ENCODE measurements at places on chromosomes 13 and 19.

GRCh38 chr13:42581427-42581826 is 7.5 kb downstream of the TNFSF11 start:
- DNase-seq, result no peak

DNA sequence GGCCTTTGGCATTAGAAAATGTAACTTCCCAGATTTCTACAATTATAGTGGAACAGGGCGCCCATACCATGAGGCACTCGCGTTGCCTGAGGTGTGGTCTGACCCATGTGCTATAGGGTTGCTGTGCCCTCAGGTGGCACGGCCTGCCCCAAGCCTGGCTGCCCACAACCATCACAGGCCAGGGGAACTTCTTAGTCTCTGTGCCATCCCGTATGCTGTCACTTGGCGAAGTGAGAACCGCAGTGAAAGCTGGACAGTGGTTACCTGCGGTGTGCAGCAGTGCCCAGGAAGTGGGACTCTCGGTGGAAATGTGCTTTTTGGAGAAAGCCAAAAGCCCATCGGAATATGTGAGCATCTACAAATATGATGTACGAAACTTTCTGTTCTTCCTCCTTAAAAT is 88.2 kb upstream of the GPR183 start:
- no peak for DNase-seq

GRCh38 chr19:11692127-11692790 is 46.5 kb downstream of the ZNF823 start:
- no peak for DNase-seq

DNA sequence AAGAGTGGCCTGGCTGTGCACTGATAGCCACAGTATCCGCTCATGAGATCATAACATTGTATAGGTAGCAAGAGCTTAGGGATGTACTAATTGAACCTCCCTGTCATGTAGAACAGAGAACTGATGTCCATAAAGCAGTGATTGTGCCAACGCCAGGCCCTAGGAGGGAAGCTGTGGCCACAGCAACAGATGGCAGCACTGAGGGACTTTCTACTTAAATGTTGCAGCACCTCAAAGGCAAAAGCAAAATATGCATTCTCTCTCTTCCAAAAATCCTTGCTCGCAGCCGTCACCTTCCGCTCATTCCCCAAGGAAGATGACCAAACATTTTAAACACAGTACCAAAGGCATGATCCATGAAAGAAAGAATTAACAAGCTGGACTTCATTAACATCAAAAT is 32.3 kb downstream of the COL4A1 start:
- peak; percentile 8 for DNase-seq

GRCh38 chr19:31334849-31335624 is 14.2 kb downstream of the TSHZ3 start:
- DNase-seq, result no peak

DNA sequence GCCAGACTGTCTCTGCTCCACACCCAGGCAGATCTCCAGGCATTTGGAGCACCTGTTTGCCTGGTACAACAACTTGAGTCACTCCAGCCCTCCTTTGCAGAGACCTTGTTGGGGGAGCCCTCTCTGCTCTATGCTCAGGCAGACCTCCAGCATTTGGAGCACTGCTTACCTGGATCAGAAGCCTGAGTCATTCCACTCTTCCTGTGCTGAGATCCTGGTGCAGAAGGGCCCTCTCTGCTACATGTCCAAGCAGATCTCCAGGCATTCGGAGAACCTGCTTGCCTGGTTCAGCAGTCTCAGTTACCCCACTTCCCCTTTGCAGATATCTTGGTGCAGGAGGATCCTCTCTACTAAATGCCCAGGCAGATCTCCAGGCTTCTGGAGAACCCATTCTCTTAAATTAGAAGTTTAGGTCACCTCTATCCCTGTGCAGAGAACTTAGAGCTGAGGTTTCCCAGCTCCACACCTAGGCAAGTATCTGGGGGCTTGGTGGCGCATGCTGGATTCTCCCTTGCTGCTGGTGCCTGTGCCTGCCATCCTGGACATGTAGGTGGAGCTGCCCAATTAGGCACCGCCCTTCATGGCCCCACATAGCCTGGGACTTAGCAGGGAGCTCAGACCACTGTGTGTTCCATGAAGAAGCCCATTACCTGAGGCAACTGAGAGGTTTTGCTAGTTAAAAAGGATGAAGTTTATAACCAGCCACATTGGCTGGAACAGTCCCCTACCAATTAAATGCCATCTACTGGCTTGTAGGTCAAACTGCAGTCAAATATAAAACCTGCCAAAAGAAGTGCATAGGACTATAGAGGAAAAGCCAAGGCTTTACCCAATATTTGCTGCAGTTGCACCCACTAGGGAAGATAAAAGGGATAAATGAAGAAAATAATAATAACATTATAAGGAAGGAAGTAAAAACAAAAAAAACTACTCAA is 97.6 kb upstream of the SLITRK6 start:
- no peak for DNase-seq

DNA sequence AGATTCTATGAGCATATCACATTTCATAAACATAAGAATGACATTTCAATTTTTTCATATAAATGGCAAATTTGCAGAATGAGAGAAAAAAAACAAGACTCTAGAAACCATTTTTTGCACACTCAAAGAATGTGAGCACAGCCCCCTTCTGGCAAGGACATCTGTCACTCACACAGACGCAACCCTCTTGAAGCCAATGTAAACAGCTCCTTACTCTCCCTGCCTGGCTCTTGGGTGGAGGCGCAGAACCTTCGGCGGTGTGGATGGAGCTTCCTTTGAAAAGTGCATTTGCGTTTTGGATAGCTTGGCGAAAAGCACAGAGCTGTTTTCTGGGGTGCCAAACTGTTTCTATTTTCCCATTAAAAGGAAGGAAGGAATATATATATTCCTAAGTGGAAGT is 367.6 kb upstream of the TSHZ3 start:
- DNase-seq, result no peak

DNA sequence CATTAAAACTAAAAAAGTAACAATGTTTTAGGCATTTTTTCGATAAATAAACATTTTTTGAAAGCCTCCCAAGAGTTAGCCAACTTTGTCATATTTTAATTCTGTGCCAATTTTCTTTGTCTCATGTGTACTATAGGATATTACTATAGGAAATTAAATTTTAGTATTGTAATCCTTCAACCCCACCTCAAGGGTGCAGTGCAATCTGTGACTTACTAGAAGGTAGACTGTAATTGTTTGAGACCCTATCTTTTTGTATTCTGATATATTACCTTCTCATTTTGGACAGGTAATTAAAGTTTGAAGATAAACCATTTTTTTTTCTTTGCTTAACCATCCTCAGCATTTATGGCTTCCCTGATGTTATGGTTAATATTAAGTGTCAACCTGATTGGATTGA is 457.8 kb downstream of the PCDH20 start:
- no peak for DNase-seq

- no peak for DNase-seq
Observed at GRCh38 chr13:79512950-79513349, 32.0 kb downstream of the NDFIP2 start.

GRCh38 chr13:28031220-28031895 is 42.9 kb upstream of the URAD start:
- peak; percentile 96 for DNase-seq

DNA sequence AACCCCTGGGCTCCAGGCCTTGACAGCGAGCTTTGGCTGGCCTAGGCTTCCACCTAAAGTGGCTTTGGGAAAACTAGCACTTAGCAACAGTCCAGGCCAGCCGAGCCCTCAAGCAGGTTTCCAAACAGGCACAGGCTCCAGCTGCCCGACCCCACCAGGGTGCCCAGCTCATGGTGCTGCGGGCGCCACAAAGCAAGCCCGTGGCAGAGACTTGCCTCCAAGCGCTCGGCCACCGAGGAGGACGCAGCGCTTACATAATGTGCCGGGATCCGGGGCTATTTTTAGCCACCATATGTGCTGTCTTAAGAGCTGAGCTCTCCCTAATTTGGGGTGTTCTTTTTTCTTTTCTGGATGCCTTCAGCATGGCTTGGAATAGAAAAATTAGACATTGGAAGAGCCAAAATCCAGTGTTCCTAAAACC is 56.1 kb upstream of the F7 start:
- DNase-seq, result no peak

DNA sequence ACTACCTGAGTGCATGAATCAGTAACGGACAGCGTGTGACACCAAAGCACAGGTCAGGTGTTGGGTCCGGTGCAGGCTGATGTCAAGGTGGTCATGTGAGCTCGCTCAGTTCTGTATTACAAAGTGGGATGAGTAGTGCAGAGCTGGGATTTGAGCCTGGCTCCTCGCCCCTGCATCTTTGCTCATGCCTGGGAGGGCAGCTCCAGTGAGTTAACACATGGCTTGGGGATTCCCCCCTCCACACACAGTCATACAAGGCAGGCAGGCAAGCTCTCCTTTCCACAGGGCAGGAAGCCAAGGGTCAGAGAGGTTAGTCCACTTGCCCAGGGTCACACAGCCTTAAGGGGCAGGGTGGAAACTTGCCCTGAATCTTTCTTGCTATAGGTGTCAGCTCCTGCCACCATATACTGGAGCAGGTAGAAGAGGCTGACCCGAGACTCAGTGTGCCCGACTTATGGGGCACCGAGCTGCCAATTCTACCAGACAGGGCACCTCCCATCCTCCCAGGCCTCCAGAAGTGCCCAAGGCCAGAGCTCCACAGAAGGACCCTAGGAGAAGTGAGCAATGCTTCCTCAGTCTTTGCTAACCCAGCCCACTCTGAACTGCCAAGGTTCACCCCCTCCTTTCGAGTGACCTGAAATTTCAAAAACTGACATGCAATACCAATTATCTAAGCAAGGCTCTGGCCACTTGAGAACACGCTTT is 35.4 kb downstream of the ZNF787 start:
- peak; percentile 39 for DNase-seq

- DNase-seq, result peak; percentile 83
Observed at GRCh38 chr19:41706741-41707501, 1.5 kb upstream of the CEACAM5 start.

DNA sequence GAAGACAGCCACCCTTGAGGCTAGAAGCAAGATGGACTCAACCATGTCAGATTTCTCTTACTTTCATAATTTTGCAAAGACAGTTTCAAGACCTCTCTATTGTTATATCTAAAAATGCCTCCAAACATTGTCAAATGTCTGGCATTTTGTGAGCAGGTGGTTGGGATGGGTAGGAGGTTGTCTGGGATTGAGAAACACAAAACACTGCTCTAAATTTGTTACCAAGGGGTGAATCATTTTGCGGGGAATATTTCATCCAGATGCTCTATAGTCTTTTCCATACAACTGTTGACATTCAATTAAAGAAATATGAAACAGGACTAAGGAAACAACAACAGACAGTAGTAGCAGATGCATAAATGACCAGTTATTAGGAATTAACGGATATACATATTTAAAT is 208.2 kb downstream of the ITGBL1 start:
- no peak for DNase-seq

GRCh38 chr19:1014161-1015060 is 6.5 kb downstream of the TMEM259 start:
- no peak for DNase-seq

GRCh38 chr19:42471554-42472249 is 29.0 kb upstream of the CXCL17 start:
- no peak for DNase-seq

DNA sequence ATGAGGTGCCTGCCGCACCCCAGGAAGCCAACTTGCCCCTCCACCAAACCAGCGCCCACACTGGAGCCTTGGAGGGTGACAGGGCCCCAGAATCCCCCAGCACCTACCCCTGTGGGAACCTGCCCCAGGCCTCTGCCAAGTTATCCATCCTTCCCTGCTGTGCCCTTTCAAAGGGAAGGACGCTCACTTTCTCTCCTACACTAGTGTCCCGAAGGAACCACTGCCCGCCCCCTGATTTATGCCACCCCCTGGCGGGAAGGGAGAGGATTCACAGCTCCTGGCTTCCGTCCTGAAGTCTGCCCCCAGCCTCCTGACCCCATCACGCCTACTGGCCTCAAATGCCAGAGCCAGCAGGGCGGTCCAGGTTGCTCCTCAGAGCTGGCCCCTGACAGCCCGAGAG is 1.4 kb downstream of the EVI5L start:
- no peak for DNase-seq

DNA sequence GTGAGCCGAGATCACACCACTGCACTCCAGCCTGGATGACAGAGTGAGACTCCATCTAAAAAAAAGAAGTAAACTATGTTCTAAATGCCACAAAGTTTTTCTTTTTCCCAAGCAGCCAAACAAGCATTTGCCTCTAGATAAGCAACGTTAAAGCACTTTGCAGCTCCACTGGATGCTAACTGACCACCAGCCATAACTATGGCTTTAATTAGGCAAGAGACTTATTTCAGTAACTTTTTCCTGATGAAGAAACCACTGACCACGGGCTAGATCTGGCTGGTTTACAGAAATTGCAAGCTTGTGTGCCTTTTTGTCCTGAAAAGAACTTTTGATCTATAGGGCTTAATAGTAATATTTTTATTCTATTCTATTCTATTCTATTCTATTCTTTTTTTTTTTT is 22.1 kb downstream of the CD70 start:
- DNase-seq, result no peak

GRCh38 chr13:45178349-45179162 is 22.3 kb downstream of the KCTD4 start:
- DNase-seq, result no peak

DNA sequence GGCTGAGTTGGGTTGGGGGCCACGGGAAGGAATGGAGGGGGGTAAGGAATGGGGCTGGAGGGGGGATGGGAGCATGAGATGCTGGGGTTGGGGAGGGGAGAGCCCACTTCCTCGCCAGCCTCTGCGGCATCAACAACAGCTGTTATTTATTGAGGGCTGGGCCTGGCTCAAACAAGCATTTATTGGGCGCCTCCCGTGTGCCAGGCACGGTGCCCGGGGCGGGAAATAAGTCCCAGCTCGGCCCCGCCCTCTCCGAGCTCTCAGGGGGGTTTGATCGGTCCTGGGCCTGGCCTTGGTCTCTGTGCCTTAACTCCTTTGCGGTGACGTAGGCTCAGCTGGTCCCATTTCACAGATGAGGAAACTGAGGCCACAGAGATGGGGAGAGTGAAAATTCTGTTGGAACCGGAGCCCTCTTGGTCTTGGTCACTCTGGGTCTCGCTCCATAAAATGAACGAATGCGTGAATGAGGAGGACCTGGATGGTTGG is 919 bp upstream of the ADAMTS10 start:
- no peak for DNase-seq

DNA sequence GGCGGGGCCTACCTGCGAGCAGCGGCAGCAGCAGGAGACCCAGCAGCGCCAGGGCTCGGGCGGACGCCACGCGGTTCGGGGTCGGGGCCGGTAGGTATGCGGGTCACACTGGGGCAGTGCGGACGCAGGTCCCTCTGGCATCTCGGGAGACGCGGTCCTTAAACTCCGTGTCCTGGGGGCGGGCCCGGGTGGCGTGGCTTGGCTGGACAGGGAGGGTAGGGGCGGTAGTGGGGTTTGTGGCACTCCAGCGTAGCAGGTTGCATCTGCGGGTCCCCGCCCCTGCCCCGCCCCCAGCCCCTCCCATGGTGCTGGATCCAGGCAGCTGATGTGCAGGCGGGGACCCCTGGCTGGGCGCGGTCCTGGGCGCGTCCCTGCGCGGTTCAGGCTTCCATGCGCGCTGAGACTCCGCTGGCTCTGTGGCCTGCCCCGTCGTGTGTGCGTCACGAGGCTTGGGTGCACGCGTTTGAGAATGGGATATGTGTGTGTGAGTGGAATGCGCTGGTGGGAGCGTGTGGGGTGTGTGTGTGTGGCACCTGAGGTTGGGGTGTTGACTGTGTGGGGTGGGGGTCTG is 96.1 kb downstream of the WTIP start:
- DNase-seq, result no peak
